ENCODE measurements at places on chromosomes 6 and 20.

DNA sequence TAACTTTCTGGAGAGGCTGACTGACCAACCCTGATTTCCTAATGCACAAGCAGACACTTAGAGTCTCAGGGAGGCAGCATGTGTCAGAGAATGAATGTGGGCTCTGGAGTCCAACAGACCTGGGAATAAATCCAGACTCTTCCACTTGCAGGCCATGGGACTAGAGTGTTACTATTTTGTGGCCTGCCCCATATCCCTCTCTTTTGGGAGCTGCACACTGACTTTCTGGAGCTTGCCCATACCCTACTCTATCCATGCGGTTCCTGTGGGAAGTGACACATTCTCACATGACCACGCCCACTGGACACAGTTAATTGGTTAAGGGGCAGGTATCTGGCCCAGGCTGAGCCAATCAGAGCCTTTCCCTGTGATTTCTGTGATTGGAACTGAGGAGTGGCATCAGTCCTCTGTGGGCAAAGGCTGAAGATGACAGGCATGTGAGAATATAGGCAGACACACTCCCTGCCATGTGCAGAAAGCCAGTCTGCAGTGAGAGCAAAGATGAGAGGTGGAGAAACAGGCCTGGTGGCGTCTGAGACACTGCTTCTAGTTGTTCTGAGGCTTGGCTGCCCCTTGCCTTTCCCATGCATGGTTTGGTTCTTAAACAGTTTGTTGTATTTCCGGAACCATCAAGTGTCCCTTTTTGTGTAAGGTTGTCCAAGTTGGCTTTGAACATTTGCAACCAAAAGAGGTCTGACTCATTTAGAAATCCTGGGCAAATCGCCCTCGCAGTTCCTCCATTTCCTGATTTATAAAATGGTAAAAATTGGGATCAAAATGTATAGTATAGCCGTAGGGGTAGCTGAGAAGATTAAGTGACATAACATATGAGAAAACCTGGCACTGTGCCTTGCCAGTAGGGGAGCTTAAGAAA is 125.6 kb downstream of the CDC5L start:
- no peak overlapping the region for H3K27ac ChIP-seq
- DNase-seq = no peak
- no peak overlapping the region for H3K4me3 ChIP-seq
- H3K36me3 ChIP-seq = peaks cover 2% of the 10 kb centered on the region
- H3K27me3 ChIP-seq = peaks cover 9% of the 10 kb centered on the region

DNA sequence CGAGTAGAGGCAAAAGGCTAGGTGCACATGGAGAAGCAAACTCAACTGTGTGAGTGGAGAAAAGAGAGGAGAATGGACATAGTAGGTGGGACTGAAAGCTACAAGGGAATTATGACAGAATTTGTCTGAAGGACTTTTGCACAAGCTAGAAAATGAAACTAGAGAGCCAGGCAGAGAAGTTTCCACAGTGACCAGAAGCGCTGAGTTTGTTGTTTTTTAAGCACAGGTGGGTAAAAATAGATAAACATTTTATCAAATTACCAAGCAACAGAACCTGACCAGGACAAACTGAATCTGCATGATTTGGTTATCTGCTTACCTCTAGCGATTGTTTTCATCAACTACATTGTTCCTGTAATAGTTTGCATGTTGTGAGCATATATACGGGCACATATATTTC is 38.6 kb downstream of the SMLR1 start:
- H3K36me3 ChIP-seq = peaks cover 27% of the 10 kb centered on the region
- no peak for DNase-seq
- peaks cover 4% of the 10 kb centered on the region for H3K4me1 ChIP-seq
- no peak overlapping the region for H3K4me3 ChIP-seq
- peaks cover 1% of the 10 kb centered on the region for H3K27me3 ChIP-seq
- no peak overlapping the region for H3K27ac ChIP-seq

DNA sequence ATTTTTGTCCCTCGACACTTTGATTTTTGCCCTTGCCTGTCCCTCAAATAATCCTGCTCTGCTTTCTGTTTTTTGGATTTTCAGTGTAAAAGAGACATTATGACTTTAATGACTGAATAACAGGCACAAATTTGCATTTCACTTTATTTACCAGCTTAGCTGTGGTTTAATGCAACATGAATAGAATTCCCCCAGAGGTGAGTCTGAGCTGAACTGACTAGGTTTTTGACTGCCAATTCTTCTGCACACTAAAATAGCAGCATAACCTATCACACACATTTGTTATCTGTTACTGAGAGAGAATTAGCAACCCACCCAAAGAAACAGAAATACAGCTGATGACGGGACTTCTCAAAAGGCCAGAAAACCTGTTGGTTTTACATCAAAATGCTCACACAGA is 3.9 kb upstream of the RBM24 start:
- H3K36me3 ChIP-seq = no peaks in the 10 kb centered on the region
- H3K27me3 ChIP-seq = peaks cover 14% of the 10 kb centered on the region
- no peak for DNase-seq
- H3K4me3 ChIP-seq = no peak overlapping the region
- peaks cover 7% of the 10 kb centered on the region for H3K4me1 ChIP-seq

DNA sequence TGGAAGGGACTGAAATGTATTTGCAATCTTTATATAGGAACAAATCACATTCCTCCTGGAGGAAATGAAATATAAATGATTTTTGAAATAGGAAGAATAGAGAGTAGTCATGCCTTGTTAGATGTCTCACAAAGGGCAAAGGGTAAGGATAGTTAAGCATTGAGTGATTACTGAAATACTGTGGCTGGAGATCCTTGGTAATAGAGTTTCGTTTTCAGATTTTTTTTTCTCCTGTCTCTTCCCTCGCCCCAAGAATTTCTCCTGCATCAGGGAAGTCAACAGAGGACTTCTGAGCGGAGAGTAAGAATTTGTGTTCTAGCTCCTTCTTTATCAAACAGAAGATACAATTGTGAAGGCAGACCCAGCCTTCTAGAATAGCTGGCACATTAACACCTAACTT is 79.4 kb downstream of the PLCB4 start:
- H3K27me3 ChIP-seq = no peaks in the 10 kb centered on the region
- no peak overlapping the region for H3K27ac ChIP-seq
- H3K4me1 ChIP-seq = no peaks in the 10 kb centered on the region
- DNase-seq = no peak

DNA sequence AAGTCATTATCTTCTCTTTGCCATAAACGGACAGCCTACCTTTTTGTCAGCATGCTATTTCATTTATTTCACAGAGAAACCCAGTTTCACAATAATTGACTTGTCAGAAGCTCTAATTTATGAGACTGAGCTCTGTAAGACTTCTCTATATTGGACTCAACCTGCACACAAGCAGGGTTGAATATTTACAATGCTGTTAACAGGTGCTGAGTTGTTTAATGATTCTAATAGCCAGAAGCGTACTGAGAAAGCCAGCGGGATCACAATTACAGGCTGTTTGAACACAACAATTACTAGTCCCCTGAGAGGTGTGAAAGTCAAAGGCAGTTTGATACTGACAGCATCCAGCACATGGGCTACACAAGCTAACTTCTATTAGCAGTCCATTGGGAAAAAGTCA is 128.2 kb upstream of the SIM1 start:
- H3K27ac ChIP-seq = no peak overlapping the region
- no peak overlapping the region for H3K4me3 ChIP-seq
- H3K4me1 ChIP-seq = no peaks in the 10 kb centered on the region
- H3K36me3 ChIP-seq = peaks cover 25% of the 10 kb centered on the region

DNA sequence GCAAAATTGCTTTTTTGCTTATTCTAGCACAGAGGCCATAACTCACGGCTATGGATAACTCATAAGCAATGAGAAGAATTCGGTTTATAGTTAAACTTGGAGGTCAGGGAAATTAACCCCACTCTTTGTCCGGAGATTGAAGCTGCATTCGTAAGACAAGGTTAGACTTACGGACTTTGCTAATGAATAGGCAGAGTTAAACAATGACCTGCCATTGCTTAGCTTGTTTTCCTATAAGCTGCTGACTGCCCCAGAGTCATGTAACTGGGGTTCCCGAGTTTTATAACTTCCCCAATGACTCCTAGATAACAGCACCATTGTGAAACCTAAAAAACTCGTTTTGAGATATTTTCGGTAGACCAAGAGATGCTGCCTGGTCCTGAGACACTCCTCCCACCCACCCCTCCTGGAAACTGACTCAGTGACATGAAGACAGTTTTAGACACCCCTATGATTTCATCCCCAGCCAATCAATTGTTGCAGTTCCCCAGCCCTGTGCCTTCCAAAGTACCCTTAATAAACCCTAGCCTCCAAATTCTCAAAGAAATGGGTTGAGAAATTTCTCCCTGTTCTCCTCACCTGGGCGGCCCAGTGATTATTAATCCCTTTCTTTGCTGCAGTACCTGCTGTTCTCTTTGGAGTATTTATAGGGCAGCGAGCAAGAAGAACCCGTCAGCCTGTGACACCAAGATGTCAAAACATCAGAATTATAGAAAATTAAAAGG is 33.1 kb upstream of the MCUR1 start:
- H3K4me1 ChIP-seq = no peaks in the 10 kb centered on the region
- no peak overlapping the region for H3K27ac ChIP-seq
- H3K27me3 ChIP-seq = peaks cover 8% of the 10 kb centered on the region
- no peak for DNase-seq
- no peaks in the 10 kb centered on the region for H3K36me3 ChIP-seq
- H3K4me3 ChIP-seq = no peak overlapping the region

GRCh38 chr6:73107016-73107415 is 118.3 kb downstream of the KHDC1L start:
- no peaks in the 10 kb centered on the region for H3K27me3 ChIP-seq
- no peak for DNase-seq
- H3K4me1 ChIP-seq = no peaks in the 10 kb centered on the region
- no peaks in the 10 kb centered on the region for H3K36me3 ChIP-seq

DNA sequence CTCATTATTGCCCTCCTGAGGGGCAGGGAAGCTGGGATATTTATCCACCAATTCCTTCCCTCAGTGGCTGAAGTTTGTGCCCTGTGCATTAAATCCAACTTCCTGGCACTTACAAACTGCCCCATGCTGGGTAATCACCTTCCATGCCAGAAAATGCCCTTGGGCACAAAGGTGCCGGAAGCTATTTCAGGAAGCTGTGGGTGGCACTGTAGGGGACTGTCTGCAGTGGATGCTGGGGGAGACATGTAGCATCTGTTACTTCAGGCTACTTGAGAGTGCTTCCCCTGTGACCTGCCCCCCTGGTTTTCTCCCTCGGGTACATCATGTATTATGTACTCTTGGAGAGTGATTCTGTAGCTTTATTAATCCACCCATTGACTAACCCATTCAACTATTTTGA is 24.7 kb upstream of the RALGAPA2 start:
- H3K27me3 ChIP-seq = peaks cover 7% of the 10 kb centered on the region
- H3K4me1 ChIP-seq = peaks cover 16% of the 10 kb centered on the region
- DNase-seq = no peak
- H3K4me3 ChIP-seq = no peak overlapping the region

GRCh38 chr20:47809161-47809960 is 24.1 kb upstream of the SULF2 start:
- H3K27me3 ChIP-seq = peaks cover 32% of the 10 kb centered on the region
- no peak overlapping the region for H3K4me3 ChIP-seq
- H3K36me3 ChIP-seq = peaks cover 4% of the 10 kb centered on the region
- no peaks in the 10 kb centered on the region for H3K4me1 ChIP-seq

- no peak for DNase-seq
- H3K27me3 ChIP-seq = no peaks in the 10 kb centered on the region
- H3K4me1 ChIP-seq = peaks cover 36% of the 10 kb centered on the region
- H3K4me3 ChIP-seq = no peak overlapping the region
These were observed 122.6 kb downstream of the HIVEP2 start for GRCh38 chr6:142822383-142822782.

- no peaks in the 10 kb centered on the region for H3K27me3 ChIP-seq
- DNase-seq = no peak
- H3K27ac ChIP-seq = peak overlapping the region; percentile 40
These were observed 35.2 kb downstream of the RREB1 start for GRCh38 chr6:7142918-7143475.

DNA sequence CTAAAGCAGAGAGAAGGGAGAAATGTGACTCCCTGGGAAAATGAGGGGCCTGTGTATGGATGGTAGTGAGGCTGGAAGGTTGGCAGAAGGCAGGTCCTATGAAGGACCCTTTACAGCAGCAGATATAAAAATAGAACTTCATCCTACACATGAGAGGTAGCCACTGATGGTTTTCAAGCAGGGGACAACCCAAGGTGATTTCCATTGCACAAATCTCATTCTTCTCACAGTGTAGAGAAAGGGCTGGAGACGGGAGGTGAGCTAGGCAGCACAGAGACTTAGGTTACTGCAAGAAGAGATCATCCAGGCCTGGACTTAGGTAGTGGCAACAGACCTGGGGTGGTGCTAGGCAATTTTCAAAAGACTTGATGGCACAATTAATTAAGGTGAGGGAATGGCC is 30.7 kb downstream of the TRAM2 start:
- peaks cover 36% of the 10 kb centered on the region for H3K4me1 ChIP-seq
- DNase-seq = no peak
- H3K27ac ChIP-seq = no peak overlapping the region

DNA sequence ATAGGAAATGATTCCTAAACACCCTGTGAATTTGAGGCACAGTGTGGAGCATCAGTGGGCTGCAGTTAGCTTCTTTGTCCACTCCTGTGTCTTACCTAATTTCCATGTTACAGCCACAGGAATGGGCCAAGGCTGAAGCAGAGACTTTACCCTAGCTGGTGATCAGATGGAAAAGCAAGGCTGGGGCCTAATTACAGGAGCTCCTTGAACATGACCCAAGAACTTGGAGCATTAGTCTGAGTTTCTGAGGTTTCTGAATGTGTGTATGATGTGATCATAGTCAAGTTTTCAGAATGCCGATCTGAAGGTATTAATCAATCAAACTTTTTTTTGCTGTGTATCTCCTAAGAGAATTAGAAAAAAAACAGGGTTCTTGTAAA is 18.0 kb downstream of the HECA start:
- no peaks in the 10 kb centered on the region for H3K27me3 ChIP-seq
- H3K27ac ChIP-seq = peak overlapping the region; percentile 73

DNA sequence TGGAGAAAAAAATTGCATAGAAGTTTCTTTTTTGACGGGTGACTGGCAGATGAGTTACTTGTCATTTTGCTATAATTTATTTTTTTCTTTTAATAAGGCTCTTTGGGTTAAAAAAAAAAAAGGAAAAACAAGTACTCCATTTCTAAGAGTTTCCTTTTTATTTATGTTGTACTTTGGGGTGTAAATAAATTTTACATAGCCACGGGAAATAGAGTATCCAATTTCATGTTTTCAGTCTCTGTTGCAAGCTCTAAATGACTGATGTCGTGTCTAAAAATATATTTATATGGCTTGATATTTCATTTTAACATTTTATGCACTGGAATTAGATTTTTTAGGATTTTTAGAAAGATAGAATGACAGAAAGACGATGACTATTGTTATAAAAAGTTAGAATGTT is 3.4 kb downstream of the EYA4 start:
- no peaks in the 10 kb centered on the region for H3K36me3 ChIP-seq
- H3K27me3 ChIP-seq = peaks cover 14% of the 10 kb centered on the region
- no peak for DNase-seq
- no peak overlapping the region for H3K27ac ChIP-seq
- no peak overlapping the region for H3K4me3 ChIP-seq
- peaks cover 14% of the 10 kb centered on the region for H3K4me1 ChIP-seq

DNA sequence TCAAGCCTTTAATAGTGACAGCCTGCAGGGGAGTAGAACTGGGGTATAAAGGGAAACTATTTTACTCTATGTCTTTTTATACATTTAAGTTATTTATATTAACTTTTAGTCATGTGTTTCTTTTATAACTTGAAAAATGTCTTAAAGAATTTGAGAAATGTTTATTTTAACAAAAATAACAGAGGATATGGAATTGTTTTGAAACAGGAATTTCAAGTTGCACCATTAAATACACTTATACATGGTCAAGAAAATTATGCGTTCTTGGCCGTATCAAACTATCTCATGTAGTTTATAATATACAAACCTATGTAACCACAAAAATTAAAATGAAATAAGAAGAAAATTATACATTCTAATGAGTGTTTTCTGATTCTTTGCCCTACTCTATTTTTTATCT is 282.7 kb downstream of the GRIK2 start:
- H3K4me3 ChIP-seq = no peak overlapping the region
- no peaks in the 10 kb centered on the region for H3K27me3 ChIP-seq
- H3K36me3 ChIP-seq = no peaks in the 10 kb centered on the region
- H3K4me1 ChIP-seq = no peaks in the 10 kb centered on the region
- DNase-seq = no peak
- no peak overlapping the region for H3K27ac ChIP-seq
